ENCODE measurements at places on chromosomes 12 and 14.

DNA sequence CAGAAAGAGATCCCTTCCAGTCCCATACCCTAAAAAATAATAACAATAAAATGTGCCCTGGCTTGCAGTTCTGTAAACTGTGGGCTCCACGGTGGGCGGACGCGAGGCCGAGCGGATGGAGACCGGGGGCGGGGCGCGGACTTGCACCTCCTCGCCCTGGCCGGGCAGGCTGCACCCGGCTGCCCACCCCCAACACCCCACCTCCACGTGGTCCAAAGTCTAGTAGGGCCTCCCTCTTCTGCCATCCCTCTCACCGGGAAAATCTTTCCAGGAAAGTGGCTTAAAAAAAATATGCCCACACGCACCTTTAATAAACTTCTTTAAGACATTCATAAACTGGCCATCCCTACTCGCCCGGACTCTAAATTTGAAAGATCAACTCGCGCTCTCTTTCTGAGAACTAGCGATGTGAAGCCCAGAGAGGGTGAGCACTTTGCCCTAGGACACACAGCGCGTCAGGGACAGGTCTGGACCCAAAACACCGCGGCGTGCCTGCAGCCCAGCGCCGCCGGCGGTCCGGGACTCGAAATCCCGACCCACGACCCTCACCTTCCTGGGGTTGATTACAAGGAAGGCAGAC, 1.9 kb upstream of the BCL11B start:
- peak; percentile 33 for DNase-seq

DNA sequence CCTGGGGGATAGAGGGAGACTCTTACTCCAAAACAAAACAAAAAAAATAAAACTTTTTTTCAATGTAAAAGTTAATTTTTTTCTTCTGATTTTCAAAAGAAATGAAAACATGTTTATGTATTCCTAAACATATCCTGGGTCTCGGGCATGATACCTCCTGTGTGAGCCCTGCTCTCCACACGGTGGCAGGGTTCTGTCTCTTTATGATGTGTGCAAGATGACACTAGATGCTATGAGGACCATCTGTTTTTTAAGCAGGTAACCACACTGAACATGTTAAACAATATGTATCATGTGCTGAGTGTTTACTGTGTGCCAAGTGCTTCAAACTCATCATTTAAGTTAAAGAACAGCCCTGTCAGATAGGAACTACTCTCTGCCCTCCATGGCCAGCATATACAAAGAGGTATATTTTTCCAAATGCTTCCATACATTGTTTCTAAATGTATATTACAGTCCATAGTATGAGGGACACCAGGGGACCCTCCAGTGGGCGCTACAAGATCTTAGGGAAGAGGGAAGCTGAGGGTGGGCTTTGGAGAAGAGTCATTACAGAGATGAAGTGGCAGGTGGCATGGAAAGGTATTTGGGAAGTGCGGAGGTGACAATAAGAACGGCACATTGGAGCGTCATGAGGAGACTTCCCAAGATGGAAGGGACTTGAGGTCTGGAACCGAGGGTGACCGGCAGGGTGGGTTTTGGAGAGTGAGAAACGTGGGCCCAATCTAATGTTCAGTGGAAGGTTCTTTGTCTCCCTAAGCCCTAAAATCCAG, 28.5 kb downstream of the FOS start:
- peak; percentile 79 for DNase-seq

DNA sequence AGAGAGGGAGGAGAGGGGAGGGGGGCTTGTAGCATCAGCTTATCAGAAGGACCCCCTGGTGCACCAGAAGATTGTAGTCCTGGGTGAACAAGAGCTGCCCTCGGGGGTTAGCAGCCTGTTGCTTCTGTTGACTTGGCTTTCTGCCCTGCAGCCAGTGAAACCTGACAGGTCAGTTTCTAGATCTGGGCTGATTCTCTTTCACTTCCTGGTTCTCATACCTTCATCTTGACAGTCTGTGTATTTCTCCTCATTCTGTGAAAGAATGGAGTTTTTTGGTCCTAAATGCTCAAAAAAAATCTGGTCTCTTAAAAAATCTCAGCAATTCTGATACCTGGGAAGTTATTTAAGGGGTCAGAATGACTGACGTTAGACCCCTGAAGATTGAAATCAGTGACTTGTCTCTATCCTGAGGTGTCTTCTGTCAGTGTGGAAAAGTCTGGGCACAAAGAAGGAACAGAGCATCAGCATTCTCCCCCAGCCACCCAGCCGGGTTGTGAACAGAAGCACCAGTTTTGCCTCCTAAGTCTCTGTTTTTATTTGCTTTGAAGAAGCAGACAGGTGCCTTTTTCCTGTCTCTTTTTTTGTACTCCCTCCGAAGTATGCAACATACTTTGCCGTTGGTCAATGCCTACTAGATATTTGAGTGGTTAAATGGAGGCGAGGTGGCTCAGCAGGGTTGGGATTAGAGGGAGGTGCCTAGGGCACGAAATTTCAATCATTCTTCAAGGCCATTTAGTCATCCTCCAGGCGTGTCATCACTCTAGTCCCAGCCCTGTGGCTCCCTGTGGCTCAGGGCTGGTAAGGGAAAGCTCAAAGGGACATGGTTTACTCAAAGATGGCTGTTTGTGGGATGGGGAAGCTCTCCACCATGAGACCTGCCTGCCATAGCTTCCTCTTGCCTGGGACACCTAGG, 24.0 kb downstream of the TTC9 start:
- peak; percentile 74 for DNase-seq

DNA sequence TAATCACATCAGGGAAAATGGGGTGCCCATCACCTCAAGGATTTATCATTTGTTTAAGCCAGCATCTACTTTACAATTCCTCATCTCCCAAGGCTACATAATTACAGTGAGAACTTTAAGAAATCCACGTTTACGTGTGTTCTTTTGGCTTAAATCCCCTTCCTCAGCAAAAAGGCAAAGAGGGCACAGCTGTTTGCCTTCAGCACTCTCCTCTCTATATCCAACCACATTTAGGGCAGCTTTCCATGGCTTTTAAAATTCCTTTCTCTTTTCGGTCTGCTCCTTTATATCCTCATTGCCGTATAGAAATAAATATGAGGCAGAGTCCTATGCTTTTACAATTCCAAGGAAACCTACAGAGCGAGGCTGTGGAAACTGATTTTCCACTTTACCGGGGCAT, 175.9 kb downstream of the EMP1 start:
- DNase-seq: no peak

DNA sequence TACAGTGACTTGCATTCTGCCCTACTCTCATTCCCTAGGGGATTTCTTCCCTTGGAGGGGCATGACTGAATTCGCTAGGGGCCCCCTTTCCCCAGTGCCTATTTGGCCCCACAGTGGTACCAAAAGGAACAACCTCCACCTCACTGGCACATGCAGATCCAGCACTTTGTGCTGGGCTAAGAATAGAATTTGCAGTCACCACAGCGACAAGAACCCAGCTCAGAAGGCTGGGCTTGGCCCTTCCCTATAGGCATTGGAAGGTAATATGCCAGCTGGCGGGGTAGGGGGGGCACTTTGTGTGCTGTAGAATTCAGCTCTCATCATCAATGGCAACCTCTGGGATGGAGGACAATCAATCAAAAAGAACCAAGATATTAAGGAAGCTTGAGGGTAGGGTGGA, 13.9 kb downstream of the BAZ2A start:
- no peak for DNase-seq

- no peak for DNase-seq
These were observed 117.7 kb downstream of the LMNTD1 start for GRCh38 chr12:25435431-25435830.

- no peak for DNase-seq
These were observed 1.6 kb upstream of the TAS2R30 start for GRCh38 chr12:11136075-11136474.

GRCh38 chr14:104283197-104284106, 145.1 kb downstream of the KIF26A start:
- DNase-seq: no peak

DNA sequence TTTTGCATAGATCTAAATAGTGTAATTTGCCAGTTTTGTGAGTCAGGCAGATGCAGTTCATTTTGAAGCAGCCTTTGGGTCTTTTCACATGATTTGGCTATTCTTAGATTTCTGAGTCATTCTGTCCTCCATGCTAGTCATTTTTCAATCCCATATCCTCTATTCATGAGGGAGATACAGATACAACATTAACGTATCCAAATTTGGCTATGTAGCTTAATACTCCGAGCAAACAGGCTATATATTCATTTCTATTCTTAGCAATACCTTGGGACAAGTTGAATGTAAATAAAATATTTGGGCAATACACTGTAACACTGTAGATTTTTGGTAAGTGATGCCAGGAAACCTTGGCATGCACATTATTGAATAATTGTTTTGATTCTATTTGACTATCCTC, 270.7 kb upstream of the PDE3A start:
- DNase-seq: no peak

GRCh38 chr14:56124327-56124726, 6.1 kb downstream of the PELI2 start:
- no peak for DNase-seq

GRCh38 chr12:65209655-65210043, 40.3 kb downstream of the LEMD3 start:
- no peak for DNase-seq

DNA sequence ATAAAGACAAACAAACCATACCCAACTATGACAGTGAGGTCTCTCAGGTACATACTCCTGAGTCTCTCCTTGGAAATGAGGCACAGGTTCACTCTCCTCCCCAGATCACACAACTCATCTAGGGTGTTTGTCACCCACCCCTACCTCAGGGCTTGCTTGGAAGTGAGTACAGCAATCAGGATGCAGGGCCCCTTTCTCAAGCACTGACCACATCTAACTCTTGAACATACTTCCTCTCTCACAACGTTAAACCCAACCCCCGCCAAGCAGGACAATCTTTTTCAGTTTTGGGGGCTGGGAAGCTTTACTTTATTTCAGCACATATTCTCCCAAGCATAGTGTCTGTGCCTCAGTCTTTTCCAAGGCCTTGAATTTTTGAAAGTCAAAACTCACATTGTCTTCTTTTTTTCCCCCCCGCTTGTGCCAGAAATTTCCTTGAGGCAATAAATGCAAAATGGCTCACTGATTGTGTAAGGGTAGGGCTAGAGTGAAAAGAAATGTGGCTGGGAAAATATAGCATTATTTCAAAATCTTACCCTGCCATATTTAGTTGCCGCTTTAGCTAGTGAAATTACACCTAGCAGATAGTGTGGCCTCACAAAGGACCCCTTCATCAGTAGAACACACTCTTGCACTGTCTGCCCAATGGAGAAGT, 2.4 kb upstream of the GPR65 start:
- DNase-seq: no peak

DNA sequence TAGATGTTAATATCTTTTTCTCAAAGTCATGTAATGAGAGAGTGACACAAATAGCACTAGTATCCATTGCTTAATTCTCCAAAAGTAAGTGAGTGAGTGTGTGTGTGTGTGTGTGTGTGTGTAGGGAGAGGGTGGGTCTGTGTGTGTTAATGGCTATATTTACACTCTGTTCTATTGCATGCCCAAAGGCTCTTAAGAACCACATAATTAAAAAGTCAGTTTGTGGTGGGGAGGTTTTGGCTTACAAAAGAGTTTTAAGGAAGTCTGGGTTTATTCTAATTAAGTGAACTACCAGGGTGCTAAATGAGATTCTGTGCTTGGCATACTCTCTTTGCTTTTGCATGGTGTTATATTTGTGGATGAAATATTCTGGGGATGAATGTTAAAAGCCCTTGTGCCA, 1897.6 kb upstream of the FLRT2 start:
- DNase-seq: peak; percentile 9

- no peak for DNase-seq
These were observed 145.5 kb upstream of the IGF1 start for GRCh38 chr12:102625819-102626218.

DNA sequence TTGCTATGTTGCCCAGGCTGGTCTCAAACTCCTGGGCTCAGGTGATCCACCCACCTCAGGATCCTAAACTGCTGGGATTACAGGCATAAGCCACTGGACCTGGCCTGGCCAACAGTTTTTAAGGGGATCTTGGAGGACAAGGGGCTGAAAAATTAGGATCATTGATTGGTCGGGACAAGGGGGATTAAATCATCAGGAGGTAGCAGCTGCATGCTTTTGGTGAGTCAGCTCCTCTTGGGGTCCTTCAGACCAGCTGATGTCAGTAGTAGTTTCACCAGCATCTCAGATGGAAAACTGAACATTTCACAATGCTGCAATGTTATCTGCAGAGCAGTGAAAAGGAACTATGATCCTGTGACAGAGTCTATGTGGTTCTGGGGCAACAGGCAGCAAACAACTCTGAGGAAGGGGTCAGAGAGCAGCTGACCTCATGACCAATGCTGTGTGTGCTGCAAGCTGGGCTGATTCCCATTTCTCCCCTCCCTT, 6.3 kb downstream of the LRRC74A start:
- DNase-seq: no peak

DNA sequence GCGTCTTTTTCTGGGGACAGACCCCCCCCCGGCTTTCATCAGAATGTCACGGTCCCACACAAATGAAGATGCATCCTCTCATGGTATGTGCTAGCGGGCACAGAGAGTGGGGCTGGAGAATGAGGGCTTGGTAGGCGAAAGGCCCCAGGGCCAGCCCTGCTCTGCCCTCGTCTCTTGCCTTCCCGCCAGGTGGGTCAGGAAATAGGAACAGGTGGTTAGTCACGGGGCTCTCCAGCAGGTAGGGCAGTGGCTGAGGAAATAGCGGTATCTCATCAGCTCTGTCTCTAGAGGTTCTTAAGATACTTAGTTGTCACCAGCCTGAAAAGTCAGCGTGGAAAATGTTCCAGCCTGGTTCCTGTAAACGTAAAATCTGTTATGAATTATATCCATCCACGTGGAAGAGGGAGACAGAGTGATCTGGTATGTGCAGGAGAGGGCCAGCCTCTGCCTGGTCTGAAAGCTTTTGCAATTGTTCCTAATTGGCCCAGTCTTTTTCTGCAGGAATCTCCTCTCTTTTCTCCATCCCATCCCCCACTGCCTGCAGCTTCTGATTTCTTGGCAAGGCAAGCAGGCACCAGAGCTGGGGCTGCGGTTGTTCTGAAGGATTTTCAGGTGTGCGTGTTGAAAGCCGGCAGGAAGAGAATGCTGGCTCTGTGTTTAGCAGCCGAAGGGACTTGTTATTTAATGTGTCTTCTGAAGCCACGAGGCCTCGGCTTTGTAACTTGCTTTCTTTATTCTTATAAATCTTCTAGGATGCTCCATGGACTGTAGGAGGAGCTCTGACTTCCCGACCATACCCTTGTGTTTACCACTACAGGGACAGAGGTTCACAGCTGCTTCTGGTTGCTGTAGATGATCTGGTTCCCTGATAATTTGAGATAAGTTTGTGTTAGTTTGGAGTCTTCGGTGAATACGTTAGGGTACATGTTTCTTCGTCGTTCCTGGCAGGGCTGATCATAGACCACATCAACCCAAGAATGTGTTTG, 131.1 kb downstream of the CACNA1C start:
- DNase-seq: no peak

GRCh38 chr14:40119321-40119720, 687.1 kb upstream of the FBXO33 start:
- DNase-seq: no peak

GRCh38 chr14:36807727-36808126, 146.1 kb downstream of the PAX9 start:
- no peak for DNase-seq
